ENCODE measurements at places on chromosomes 5 and 9.

- DNase-seq: peak; percentile 18
Measured at GRCh38 chr5:43191740-43192557, at the start of gene NIM1K. NIM1K (plus strand) TSS chr5:43192225; CDS start chr5:43245776, 53,551 bp downstream.

GRCh38 chr5:39760385-39761198 lies 335.8 kb upstream of the DAB2 start:
- no peak for DNase-seq

DNA sequence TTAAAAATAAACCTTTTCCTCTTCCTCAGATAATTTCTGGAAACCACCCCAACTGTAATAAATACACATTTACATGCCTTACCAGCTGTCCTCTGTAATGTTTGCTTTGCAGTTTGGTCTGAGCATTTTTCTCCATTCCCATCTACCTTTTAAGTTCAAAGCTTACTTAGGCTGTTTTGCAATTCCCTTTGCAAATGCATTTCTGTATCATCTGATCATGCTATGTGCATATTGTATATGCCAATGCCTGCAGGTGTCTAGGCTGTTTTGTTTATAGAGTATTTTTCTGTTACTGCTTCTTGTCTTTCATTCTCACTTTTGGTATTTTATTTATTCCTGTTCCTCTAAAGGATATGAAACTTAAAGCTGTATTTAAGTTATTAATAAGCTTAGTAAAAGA lies 86.3 kb downstream of the SLC44A1 start:
- DNase-seq: no peak

GRCh38 chr5:160060001-160060400 lies 51.1 kb downstream of the TTC1 start:
- no peak for DNase-seq

DNA sequence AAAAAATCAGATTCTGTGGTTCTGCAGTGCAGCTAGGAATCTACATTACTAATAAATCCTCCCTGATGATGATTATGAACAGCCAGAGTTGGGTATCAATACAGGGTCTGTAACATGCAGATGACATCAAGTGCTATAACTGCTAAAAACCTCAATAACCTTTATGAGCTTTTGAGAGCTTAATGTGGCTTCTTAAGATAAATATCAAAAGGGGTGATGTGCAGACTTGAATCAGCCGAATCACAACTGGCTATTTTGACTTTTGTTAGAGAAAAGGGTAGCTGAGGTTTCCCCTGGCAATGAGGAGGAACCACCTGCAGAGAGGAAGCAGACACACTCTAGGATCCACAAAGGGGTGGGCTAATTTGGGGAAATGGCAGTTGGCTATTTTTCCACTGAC lies 30.2 kb downstream of the CAPSL start:
- no peak for DNase-seq

- DNase-seq: no peak
Measured at GRCh38 chr5:4942831-4943178, 197.3 kb upstream of the ADAMTS16 start.

- no peak for DNase-seq
Measured at GRCh38 chr5:10801931-10802666, 41.1 kb upstream of the DAP start.

- DNase-seq: no peak
Measured at GRCh38 chr5:177376107-177376506, 8.1 kb upstream of the SLC34A1 start.

- DNase-seq: no peak
Measured at GRCh38 chr9:91658513-91659105, 235.0 kb upstream of the NFIL3 start.

GRCh38 chr9:35446012-35446411 lies 43.9 kb upstream of the RUSC2 start:
- no peak for DNase-seq

DNA sequence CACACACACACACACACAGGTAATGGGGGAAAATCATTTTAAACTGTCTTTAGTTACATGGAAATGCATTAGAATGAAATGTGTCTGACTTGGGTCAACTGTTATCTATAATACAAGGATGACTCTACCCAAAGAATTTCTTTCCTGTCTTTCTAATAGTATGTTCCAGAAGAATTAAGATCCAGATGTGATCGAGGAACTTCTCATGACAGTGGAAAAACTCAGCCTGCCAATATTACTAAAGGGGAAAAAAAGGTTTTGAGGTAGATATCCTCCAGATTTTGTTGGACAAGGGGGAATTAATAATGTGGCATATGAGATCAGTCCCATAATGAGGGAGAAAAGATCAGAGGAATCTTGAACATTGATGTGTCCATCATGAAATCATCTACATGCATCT lies 190.6 kb upstream of the MAP3K1 start:
- DNase-seq: no peak

- DNase-seq: no peak
Measured at GRCh38 chr5:90949469-90950358, 391.1 kb downstream of the ADGRV1 start.

GRCh38 chr5:6583049-6583880 lies 49.6 kb downstream of the NSUN2 start:
- DNase-seq: no peak

- DNase-seq: no peak
Measured at GRCh38 chr9:137076636-137077009, 694 bp upstream of the UAP1L1 start.

DNA sequence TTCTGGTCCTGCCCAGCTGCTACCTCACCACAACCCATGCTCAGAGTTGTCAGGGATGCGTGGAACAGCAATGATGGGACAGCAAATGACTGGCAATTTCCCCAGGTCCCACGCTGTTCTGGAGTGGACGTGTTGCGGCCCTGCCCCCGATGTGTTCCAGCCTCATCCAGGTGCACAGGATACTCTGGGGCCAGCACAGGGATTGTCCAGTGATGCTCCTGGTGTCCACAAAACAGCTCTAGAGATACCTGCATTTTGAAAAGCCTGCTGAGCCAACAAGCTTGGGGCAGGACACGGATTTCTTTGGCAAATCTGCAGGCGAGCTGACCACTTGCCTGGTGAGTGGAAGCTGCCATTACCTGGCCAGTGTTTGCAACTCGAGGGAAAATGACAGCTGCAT lies 88.7 kb downstream of the ANKRD33B start:
- DNase-seq: no peak

- no peak for DNase-seq
Measured at GRCh38 chr9:121708768-121709488, 57.5 kb downstream of the DAB2IP start.

DNA sequence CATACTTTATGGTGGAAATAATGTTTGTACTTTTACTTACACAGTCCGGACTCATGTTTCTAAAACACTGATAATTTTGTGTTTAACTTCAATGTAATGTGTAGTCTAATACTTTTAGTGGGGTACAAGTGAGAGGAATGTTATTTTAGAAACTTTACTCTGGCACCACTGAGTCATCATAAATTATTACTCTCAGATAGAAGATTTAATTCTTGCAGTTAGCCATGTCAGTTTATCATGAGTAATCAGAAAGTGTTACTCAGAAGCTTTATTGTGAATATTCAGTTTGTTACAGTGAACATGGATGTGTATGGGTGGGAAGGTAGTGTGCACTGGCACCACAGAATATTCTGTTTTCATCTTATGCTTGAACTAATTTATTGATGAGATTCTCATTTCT lies 20.0 kb downstream of the OGN start:
- no peak for DNase-seq

DNA sequence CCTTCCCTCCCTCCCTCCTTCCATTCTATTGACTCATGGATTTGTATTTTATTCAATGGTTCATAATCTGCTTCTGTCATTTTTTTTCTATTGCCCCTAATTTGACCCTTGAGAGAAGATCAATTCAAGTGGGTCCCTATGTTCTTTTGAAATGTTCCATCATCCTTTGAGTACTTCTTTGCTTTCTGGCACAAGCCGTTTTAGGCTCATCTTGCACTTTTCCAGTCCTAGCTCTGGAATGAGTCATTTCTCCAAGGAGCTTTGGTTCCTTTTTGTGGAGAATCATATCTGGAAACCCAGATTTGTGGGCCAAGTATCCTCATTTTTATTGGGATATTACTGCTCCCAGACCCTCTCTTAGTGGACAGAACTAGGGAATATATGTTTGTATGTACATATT lies 126.8 kb upstream of the PTPN3 start:
- DNase-seq: no peak

GRCh38 chr9:135579889-135580660 lies 18.5 kb downstream of the PAEP start:
- no peak for DNase-seq

GRCh38 chr9:122291458-122291857 lies 26.8 kb downstream of the MRRF start:
- no peak for DNase-seq

DNA sequence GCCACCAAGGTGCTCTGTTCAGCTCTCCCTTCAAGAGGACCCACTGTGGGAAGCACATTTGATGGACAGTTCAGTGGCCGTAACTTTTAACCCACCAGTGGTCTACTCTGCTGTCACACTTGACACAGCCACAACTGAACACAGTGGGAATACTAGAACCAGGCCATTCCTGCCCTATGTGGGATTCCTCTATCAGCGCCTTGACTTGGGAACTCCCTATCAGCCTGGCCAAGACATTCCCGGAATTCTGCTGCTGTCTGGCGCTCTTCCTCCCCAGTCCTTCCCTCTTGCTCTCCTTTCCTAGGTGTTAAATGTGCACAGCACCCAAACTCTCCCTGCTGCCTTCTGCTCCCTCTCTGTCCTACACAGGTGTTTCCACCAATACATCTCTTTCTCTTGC lies 23.1 kb upstream of the SH3PXD2B start:
- no peak for DNase-seq

GRCh38 chr9:94821098-94821887 lies 94.8 kb downstream of the AOPEP start:
- DNase-seq: no peak

DNA sequence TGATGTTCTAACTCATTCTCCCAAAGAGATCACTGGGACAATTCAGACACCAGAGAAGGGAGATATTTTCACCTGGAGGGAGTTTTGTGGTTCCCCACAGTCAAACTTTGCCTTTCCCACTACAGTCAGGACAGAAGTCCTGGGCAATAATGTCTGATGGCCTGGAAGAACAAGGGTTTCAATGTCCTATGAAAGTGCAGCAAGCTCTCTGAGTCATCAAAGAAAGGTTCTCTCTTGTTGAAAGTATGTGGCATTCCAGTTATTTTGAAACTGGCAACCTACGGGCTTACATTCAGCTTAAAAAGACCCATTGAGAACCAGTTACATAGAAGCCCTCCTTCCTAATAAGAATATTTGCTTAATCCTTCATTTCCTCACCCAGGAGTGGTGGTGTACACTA lies 103.9 kb downstream of the INSYN2B start:
- DNase-seq: no peak

- no peak for DNase-seq
Measured at GRCh38 chr9:114607671-114608524, 3.2 kb upstream of the TMEM268 start.

DNA sequence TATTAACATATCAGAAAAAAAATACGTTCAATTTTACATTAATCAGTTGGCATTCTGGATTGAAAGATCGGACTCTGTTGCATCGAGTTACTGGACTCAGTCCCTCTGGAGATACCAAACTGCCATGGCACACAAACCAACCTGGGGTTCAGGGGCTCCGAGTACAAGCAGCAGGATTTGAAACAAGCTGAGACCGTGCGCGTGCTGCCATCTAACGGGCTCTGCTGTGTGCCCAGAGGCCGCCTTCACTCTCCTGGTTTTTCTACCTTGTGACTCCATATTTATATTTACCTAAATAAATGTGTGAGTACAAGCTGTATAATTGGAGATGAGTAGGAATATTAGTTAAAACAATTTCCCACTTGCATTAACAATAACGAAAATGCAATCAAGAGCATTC lies 48.2 kb downstream of the ANXA1 start:
- DNase-seq: no peak

Measured in DMS 273 treated with DMSO at 0.1 percent for 48 hours (cell line).